ENCODE measurements at places on chromosomes 16 and 17.

DNA sequence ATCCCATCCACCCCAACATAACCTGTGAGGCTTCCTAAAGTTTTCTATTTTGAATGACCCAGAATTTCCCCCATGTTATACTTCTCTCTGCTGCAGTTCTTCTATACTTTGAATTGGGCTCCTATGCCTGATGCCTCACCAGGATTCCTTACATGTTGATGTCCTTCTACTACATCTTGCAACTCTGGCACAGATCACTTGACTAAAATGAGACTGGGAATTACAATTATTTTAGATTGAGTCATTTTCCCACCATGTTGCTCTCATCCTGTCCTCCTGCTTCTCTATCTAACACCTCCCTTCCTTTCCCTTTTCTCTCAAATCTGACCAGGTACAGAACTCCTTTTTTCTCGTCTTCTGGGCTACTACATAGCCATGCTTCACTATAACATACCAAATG is 314.0 kb upstream of the KCNJ16 start:
- DNase-seq: no peak

- DNase-seq: no peak
Measured at GRCh38 chr17:71327376-71328059, 793.3 kb upstream of the SOX9 start.

- DNase-seq: no peak
Measured at GRCh38 chr17:38897671-38898290, 27.6 kb upstream of the LASP1NB start.

- no peak for DNase-seq
Measured at GRCh38 chr16:1194665-1195392, 30.2 kb downstream of the TPSG1 start.

GRCh38 chr17:6796887-6797490 is 21.0 kb downstream of the FBXO39 start:
- DNase-seq: no peak

DNA sequence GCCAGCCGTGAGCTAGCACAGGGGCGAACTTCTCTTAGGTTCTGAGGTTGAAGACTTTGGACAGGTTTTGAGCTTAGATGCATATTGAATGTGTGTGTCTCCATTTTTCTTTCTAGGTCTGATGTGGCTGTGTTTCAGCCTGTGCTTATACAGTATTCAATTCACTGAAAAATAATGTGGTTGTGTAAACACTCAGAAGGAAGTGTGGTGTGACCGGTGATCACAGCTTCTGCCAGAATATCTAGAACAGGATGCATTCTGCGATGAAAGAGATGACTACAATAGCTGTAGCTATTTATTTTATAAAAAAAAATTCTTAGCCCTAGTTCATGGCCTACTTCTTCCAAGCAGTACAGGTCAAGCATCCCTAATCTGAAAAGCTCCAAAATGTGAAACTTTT is 64.4 kb downstream of the MAP2K6 start:
- no peak for DNase-seq

- DNase-seq: no peak
Measured at GRCh38 chr16:89553733-89554132, 6.7 kb upstream of the RPL13 start.

GRCh38 chr17:33797181-33797580 is 457.9 kb upstream of the CCL2 start:
- no peak for DNase-seq

GRCh38 chr17:15255713-15256454 is 9.2 kb downstream of the PMP22 start:
- no peak for DNase-seq
